ENCODE measurements at places on chromosomes 13 and 19. TPM values are rescaled to one million over a fixed set of nuclear protein-coding genes. Genes with fewer than 3 reads are reported as not detected.

- DNase-seq: no peak
These were observed 18.3 kb upstream of the DHRS12 start for GRCh38 chr13:51822106-51822815.

- no peak for DNase-seq
These were observed 9.6 kb upstream of the BCL3 start for GRCh38 chr19:44738603-44739558.

GRCh38 chr13:101451641-101452040 lies 834 bp upstream of the ITGBL1 start:
- DNase-seq: no peak

DNA sequence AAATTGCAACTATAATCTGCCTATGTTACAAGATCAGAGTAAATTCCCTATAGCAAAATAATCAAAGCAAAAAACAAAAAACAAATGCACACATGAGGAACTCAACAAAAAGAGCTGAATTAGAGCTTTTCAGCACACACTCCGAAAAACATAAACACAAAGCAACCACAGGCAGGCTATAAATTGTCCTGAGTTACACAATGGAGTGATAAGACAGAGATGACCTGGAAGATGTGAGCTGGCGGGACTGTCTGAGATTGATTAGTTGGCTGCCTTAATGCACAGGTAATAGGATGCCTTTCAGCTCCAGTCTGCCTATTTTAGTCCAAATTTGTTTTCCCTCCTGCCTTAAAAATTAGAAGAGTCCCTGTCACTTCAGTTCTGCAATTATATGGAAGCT lies 159.0 kb upstream of the FNDC3A start:
- no peak for DNase-seq

GRCh38 chr13:67481445-67481844 lies 251.3 kb upstream of the PCDH9 start:
- DNase-seq: no peak

DNA sequence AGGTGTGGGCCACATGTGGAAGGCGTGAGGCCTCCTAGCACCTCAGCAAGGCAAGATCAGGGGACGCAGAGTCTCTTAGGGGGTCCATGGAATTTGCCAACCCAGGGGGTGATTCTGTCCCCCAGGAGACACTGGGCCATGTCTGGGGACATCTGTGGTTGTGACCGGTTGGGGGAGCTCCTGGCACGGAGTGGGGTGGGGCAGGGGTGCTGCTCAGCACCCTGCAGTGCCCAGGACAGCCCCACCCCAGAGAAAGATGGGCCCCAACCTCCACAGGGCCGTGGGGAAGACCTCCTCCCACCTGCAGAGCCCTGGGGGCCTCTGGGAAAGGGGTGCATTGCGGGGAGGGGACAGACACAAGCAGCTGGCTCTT lies 4.0 kb downstream of the MKNK2 start:
- no peak for DNase-seq

GRCh38 chr19:8612807-8613171 lies 2.3 kb upstream of the ADAMTS10 start:
- DNase-seq: no peak

- no peak for DNase-seq
These were observed 6.5 kb upstream of the ZNF726 start for GRCh38 chr19:23908165-23908564.

GPR4 gene
- 0.07 TPM for total RNA-seq

WTIP gene
- total RNA-seq: 0.70 TPM

IGSF23 gene
- not detected for total RNA-seq

RFXAP gene
- total RNA-seq: 13.9 TPM

ENOX1 gene
- total RNA-seq: 2.0 TPM
